Caki2 (cell line): ENCODE measurements at places on chromosomes 3 and 15.

GRCh38 chr3:47475029-47475569, 642 bp downstream of the SCAP start:
- no peak for DNase-seq

GRCh38 chr3:197218210-197218609, 80.2 kb downstream of the DLG1 start:
- no peak for DNase-seq

- DNase-seq = peak; percentile 39
Observed at GRCh38 chr3:177934001-177934891, 602.0 kb upstream of the KCNMB2 start.

DNA sequence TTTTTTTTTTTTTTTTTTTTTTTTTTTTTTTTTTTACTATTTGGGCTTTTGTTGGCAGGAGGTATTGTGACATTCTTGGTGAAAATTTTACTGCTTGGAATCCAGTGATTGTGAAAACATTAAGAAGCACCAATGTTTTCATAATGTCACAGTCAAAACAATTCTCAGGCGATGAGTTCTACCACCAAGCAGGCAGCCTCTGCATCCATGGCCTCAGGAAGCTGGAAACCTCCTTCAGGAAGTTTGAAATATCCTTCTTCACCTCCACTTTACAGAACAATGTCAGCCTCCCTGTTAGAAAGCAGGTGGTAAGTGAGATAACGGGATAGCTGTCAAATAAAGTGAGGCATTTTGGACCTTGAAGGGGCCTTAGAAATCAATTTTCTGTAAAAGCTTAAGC, 98.3 kb downstream of the MEX3B start:
- no peak for DNase-seq

GRCh38 chr15:84001655-84002054, 233.9 kb upstream of the GOLGA6L4 start:
- DNase-seq = no peak

DNA sequence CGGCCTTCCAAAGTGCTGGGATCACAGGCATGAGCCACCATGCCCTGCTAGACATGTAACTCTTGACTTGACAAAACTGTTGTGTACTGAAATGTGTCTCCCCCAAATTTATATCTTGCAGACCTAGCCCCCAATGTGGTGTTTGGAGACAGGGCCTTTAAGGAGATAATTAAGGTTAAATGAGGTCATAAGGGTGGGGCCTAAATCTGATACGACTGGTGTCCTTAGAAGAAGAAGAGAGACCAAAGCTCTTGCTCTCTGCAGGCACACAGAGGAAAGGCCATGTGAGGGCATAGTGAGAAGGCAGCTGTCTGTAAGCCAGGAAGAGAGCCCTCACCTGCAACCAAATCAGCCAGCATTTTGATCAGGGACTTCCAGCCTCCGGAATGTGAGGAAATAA, 361.3 kb downstream of the SV2B start:
- DNase-seq = no peak

DNA sequence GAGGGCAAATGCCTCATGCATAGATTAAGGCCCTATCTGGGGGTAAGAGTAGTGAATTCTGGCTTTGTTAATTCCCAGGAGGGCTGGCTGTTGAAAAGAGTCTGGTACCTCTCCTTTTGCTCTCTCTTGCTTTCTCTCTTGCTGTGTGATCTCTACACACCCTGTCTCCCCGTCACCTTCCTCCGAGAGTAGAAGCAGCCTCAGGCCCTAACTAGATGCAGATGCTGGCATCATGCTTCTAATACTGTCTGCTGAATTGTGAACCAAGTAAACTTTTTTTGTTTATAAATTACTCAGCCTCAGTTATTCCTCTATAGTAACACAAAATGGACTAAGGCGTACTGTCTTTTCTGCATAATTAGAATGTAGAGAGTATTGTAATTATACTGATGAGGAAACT, 908.1 kb downstream of the DIPK2A start:
- no peak for DNase-seq

DNA sequence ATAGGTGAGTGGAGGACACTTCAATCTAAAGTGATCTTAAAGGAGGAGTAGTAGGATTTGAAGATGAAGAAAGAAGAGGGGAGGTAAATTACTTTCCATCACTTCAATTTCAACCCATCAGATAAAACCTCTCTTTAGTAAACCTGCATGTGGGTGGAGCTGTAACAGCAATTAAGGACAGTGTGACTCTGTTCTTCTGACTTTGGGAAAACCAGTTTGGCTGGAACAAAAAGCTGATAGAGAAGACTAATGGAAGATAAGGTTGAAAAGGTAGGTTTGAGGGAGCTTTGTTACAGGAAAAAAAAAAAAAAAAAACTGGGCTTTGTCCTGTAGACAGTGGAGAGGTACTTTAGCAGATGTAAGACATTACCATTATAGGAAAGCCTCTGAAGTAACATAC, 4.5 kb upstream of the GSK3B start:
- DNase-seq = no peak

DNA sequence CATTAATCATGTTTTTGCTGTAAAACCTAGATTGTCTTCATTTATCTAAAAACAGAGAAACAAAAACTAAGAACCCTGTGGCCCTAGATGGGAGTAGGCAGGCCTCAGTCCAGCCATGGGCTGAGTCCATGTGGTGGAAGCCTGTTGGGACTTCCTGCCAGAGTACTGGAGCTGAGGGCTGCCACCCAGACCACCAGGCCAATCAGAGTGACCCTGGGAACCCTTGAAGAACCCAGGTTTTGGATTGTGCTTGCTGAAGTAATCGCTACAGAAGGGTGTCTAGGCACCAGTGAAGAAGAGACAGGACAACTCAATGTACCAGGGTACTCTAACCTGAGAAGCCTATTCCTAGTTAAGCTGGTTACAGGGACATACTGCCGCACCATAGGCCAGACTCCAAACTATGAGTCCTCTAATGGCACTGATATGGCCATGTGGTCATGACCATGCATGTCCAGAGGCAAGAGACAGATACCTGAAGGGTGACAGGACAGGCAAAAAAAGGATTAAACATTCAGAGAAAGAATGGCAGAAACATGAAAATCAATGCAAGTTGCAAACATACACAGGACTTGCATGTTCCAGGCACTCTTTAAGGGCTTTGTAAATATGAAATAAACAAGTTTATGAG, 12.9 kb downstream of the CSRNP1 start:
- no peak for DNase-seq

DNA sequence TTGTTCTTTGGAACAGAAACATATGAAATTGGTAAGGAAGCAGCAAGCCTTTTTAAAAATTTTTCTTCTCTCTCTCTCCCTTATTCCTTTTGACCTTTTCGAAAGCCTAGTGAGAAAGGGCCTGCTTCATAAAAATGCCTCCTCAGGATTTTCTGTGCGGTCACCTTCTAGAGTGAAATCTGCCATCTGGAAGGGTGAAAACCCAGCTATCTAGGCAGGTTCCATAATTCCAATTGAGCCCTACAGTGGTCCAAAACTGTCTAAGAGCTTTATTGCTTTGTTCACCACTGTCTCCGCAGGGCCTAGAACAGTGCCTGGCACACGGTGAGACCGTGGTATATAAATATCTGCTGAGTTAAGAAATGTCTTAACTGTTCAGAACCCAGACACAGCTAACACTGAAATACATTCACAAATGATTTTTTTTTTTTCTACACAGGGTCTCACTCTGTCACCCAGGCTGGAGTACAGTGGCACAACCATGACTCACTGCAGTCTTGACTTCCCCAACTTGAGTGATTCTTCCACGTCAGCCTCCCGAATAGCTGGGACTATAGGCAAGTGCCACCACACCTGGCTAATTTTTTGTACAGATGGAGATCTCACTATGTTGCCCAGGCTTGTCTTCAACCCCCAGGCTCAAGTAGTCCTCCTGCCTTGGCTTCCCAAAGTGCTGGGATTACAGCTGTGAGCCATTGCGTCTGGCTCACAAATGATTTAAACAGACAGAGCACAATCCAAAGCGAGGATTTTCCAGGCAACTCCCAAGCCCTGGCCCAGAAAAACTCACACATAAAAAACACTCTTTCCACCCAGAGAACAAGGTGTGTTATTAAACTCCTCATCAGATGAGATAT, 64.4 kb downstream of the FRMD4B start:
- DNase-seq = no peak

- peak; percentile 10 for DNase-seq
Observed at GRCh38 chr3:192038726-192039125, 577.8 kb downstream of the PYDC2 start.

DNA sequence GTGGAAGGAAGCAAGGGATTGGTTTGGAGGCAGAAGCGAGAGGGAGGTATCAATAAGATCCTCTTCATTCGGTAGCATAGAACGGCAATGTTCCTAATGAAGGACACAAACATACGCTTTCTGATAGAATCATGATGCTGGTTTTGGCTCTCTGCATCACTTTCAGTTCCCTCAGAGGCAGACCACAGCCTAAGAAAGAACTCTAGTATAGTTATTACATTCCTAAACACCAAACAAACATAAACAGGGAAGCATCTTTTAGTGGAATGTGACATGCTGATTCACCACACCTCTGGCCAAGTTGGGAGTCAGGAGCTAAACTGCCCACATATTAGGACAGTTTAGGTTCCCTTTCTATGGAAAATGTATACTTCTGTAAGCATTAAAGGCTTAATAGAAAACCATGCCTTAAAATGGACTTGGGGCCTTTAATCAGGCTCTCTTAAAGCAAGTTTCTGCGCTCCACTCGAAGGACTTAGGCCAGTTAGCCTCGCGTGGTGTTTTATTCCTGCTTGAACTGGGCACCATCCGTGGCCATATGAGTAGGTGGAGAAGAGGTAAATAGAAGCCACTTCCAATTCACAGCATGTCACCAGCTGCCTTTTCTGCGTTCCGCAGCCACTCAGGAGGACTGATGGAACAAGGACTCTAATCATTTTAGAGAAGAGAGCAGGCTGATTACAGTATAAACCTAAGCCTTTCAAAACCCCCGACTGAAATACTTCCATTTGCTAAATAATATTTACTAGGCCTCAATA, 53.7 kb downstream of the CD47 start:
- DNase-seq = no peak

GRCh38 chr15:23857028-23857641, 170.0 kb upstream of the NDN start:
- peak; percentile 38 for DNase-seq

DNA sequence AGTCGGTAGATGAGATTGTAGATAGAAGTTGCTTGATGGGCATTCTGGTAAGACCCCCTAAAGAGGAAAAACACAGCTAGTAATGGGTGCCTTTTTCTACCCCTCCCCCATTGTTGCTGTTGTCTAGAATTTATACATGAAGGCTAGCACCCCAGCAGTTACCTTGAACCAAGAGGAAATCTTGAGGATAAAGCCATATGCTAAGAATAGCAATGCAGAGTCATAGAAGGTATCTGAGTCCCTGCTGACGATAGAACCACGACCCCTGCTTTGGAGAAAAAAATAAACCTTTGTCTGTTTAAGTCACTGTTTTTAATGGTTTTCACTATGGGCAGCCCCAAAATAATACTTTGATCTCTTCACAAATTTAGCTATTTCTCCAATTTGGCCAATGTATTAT, 162.6 kb downstream of the THRB start:
- no peak for DNase-seq

DNA sequence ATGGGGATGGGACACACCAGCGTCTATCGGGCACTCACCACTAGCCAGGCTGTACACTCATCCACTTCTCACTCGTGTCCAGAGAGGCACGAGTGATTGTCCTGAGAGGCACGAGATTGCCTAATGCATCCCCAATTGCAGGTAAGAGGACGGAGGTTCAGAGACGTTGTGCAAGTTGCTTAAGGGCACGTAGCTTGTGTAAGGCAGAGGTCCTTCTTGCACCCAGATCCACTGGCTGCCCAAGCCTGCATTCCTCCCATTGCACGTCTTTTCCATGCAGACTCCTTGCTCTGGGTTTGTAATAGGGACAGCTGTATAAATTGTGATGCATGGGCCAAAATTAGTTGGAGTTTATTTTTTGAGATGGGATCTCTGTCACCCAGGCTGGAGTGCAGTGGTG, 264.3 kb downstream of the PLCL2 start:
- DNase-seq = no peak

DNA sequence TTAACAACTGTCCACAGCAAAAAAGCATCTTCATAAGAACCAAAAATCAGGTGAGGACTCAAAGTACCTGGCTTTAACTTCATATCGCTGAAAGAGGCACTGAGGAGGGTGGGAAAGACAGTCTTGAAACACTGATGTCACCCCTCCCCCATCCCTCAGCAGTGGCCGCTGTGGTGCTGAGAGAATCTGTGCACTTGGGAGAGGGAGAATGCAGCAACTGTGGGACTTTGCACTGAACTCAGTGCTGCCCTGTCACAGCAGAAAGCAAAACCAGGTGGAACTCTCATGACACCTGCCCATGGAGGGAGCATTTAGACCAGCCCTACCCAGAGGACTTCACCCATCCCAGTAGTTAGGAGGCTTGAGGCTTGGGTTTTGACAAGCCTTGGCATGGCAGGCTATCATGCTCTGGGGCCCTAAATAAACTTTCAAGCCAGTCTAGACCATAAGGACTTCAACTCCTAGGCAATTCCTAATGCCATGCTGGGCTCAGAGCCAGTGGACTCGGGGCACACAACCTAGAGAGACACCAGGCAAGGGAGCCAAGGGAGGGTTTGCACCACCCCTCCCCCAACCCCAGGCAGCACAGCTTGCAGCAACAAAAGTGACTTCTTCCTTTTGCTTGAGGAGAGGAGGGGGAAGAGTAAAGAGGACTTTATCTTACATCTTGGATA, 6.1 kb upstream of the ZSCAN2 start:
- DNase-seq = no peak

DNA sequence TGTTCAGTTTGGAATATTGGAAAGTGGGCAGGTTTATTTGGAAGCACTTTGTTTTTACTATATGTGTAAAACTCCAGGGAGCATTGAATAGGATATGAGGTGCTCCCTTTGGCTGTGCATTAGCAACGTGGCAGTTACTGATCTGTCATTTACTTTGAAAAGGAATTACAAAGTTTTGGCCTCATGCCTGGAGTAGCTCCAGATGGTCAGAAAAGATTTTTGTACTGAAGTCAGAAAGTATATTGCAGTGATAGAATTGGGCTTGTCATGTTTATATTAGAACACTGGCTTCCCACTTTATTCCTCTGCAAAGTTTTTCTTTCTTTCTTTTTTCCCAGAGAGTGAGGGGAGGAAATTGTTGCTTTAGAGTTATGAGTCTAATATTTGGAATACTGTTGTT, 26.1 kb downstream of the FNDC3B start:
- DNase-seq = no peak

- DNase-seq = peak; percentile 76
Observed at GRCh38 chr15:55823191-55823670, 80.3 kb upstream of the PRTG start.

DNA sequence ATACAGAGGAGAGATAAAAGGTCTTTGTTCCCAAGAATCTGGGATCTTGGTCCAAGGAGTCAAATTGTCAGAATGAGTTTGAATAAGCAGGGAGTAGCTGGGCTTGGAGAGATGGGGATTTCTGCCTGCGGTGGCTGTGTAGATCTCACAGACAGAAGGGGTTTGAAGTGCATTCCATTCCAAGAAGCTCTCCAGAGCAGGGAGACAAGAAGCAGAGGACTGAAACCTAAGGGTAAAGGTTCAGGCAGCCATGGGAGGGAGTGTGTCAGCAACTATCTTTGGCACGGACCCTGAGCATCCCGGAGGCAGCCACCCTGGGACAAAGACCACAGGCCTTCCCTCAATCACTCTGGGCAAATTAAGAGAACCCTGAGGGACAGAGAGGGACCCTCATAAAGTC, 422.3 kb upstream of the WNT5A start:
- no peak for DNase-seq
